T-helper 9 cell (primary cell): ENCODE measurements at places on chromosomes 5 and 9.

DNA sequence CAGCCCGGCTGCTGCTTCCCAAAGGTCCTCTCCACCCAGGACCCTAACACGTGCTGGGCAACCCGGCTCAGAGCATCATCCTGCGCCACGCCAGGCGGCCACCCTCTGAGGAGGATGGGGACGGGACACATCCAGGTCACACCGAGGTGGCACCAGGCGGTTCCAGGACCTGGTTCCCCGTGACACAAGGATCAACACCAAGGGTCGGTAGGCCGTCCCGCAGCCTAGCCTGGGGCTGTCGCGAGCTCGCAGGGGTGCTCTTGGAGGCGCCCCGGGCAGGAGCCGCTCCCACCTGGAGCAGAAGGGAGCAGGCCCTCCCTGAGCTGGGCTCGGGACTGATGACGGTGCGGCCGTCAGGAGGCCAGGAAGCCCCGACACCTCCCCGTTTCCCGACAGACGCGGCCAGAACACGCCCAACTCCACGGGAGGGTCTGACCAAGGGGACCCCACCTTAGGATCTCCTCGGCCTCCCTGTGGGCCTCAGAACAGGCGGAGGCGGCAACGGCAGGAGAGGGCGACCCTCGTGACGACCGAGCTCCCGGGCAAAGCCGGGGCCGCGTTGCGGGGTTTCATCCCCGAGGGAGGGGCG, 6.3 kb downstream of the EXD3 start:
- DNase-seq, result no peak

DNA sequence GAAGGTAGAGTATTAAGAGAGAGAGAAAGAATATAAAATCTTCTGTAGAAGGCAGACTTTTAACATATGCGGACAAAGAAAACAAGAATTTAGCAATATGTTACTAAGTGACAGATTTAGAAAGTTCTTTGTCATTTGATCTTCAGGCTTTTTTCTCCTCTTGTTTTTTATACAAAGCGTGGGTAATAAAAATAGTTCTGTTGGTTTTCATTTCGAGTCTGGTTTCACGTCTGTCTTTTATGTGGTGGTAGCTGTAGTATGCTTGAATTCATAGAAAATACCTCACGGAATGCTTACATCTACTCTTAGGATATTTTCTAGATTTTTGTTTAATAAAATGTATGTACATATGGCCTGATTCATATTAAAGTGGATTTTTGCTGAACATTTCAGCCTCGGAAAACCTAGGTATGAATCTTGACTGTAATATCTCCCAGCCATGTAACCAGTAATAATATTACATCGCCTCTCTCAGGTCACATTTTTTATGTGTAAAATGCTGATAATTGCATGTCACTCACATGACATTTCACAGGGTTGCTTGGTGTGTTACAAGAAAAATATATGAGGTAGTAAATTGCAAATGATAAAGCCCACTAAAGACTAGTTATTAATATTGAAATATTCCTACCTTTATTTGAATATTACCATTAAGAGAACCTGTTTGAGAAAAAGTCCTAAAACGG, 72.5 kb upstream of the TAF11L2 start:
- DNase-seq, result no peak

DNA sequence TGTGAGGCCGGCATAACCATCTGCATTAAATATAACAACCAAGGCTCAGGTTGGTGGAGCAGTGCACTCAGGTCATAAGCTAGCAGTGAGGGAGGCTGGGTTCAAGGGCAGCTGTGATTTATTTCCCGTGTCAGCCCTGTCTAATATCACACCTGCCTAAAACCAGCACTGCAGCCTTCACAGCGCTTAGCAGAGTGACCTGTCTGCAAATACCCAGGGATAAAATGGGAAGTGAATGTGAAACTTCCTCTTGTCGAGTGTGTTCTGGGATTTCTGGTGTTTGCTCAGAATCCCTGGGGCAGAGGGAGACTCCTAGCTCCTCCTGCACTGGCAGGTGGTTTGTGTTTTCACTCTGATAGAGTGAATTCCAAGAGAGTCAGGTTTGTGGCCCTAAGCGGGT, 57.5 kb downstream of the ZNF510 start:
- no peak for DNase-seq

DNA sequence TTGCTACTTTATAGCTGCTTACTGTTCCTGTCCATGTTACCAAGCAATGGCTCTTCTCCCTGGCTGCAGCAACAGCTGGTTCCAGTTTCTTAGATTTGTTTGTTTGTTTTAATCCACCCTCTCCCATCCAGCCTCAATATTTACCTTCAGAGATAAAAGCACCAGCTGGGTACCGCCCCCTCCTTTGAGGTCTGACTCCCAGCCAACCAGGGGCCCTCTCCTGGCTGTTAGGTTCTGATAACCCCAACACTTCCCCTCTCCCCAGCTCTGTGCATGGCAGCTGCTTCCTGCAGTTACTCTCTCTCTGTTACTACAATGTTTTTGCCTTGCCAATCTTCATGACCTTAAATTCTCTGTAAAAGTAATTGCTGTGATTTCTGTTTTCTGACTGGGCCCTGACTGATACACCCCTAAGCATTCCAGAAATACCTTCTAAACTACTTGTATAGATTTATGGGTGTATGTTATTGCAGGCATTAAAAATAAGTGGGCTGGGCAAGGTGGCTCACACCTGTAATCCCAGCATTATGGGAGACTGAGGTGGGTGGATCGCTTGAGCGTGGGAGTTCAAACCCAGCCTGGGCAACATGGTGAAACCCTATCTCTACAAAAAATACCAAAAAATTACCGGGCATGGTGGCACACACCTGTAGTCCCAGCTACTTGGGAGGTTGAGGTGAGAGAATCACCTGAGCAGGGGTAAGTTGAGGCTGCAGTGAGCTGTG, 2.6 kb upstream of the GCNT1 start:
- peak; percentile 9 for DNase-seq

DNA sequence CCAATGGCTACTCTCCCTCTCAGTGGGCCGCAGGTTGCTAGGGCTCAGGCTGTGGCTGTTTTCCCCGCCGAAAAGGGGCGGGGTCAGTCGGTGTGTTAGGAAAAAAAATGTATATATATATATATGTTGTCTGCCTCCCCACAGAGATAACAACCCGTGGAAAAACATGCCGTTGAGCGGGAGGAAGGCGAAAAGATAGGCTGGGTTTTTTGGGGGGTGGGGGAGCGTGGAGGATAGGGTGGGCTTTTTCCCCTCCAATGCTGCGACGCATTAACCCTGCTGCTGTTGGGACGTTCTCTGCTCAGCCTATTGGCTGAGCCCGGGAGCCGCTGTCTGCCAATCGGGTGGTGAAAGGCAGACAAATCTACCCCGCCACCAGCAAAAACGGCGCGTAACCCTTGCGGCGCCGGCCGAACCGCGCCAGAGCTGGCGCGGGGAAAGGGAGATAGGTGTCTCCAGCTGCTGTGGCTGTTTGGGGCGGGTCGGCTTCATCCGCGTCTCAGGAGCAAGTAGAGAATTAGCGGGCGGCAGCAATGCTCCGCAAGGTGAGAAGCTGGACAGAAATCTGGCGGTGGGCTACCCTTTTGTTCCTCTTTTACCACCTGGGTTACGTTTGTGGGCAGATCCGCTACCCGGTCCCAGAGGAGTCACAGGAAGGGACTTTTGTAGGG, at the start of gene PCDHGC4:
TSS of gene PCDHGC4 (plus strand) at position 390 of the 671 bp plus-strand sequence. CDS start at position 534, 144 bp downstream.
- DNase-seq, result no peak

GRCh38 chr9:108744641-108745040, 111.1 kb downstream of the ACTL7B start:
- DNase-seq, result no peak

GRCh38 chr5:43646992-43647391, 44.0 kb downstream of the NNT start:
- DNase-seq, result no peak

DNA sequence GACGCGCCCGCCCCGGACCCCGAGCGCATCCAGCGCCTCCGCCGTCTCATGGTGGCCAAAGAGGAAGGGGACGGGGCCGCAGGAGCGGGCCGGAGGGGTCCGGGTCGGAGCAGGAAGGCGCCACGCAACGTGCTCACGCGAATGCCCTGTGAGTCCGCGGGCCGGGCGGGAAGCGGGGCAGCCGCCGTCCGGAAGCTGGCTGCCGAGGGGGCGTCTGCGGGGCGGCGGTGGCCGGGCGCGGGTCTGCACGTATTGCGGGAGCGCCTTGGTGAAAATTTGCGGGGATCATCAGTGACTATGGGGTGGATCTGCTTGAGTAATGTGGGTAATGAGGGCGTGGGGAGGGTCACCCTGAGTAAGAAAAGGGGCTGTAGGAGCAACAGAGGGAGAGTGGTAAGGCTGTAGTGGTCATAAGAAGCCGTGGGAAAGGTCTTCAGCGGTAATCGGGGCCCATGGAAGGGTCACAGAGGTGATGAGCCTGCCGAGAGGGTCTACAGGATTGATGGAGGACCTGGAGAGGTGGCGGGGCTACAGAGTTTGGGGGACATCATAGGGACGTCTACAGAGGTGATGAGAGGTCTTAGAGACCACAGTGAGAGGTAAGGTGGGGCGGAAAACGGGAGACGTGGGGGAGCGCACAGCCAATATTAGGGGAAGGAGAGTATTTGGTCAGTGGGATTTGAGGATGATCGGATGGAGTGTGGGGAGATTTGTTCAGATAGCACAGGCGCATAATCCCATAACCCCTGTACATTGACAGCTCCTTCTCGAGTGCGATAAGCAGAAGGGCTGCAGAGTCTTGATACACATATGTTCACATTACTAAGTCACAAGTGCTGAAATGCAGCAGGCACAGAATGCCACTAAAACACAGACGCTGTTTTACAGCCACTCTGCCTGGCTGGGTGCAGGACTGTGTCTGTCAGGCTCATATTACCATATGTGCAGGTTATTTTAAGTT, 819 bp downstream of the LSM11 start:
- DNase-seq, result peak; percentile 5

DNA sequence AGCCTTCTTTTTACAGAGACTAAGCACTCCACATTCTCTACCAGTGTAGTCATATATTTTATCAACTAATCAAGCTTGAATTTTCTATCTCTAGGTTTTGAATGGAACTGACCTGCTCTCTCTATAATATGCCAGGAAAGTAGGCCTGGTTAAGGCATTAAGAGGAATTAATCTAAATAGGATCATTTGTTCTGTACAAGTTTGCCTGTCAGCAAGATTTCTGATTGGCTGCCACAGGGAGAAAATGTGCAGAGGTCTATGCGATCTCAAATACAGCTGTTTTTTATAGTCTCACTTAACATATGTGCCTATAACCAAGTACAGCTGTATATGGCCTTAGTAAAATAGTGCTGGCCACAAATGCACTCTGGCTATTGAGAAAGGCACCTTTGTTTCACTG, 418.8 kb downstream of the KDM4C start:
- no peak for DNase-seq

GRCh38 chr5:150139334-150139733, 16.3 kb downstream of the PDGFRB start:
- DNase-seq, result no peak

DNA sequence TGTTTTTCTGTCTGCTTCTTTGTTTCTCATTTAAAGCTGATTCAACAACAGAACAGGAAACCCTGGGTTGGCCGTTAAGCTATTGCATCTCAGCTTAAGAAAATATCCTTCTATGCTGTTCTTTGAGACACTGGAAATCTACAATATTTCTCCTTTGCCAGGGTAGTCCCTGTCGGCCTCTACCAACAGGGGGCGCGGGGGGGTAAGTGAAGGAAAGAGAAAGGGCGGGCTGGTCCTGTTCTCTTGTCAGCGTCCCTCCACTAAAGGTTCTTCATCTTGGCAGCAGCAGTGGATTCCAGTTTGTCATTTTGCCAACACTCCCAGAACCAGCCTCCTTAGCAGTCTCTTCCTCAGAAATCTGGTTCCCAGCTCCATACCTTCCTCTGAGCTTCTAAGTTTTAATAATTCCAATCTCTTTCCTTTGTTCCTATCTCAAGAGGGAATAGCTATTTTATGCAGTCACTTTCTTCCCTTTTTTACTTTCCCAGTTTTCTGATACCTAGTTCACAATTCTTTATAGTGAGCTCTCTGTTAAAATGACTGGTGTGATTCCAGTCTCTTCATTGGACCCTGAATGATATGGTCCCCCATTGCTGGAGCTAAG, 222.3 kb downstream of the GLIS3 start:
- DNase-seq, result peak; percentile 6

DNA sequence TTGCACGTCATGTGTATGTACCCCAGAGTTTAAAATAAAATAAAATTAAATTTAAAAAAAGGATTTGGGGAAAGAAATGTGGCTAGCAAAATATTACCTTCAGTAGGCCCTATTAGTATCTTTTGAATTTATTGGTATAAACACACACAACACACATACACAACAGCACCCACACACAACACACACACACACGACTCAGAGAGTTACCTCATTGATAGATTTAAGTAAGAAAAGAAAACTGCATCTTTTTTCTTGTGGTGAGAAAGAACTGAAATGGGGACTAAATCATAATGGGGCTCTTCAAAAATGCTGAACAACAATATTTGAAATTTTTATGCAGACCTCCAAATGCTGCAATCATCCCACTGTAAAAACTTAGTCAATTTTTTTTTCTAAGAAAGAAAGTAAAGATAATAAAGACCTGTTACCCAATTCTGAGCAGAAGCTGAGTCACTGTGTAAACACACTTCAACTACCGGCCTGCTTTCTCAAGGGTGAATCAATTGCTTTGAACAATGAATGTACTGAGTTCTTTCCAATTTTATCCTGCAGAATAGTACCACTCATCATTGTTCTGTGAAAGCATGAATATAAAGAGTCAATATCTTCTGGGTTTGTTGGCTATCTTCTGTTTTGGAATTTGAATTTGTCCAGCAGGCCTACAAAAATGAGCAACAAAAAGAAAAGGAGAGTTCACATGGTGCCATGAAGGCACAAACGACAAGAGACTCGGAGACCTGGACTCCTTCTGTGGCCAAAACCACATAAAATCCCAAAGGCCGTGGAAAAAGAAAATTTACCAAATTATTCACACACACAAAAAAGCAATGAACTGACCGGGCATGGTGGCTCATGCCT, 57.9 kb upstream of the CCNG1 start:
- DNase-seq, result no peak

- DNase-seq, result no peak
Observed at GRCh38 chr5:24094081-24094679, 550.6 kb downstream of the CDH10 start.

- peak; percentile 71 for DNase-seq
Observed at GRCh38 chr9:21995006-21995665, 545 bp downstream of the CDKN2B-AS1 start.

- DNase-seq, result no peak
Observed at GRCh38 chr5:1247811-1248210, 22.6 kb downstream of the SLC6A18 start.

GRCh38 chr9:108671794-108672193, 184.0 kb downstream of the ACTL7B start:
- no peak for DNase-seq
